NCI-H1694 (cell line): ENCODE measurements at places on chromosomes 5 and 9.
A peak's percentile ranks its signal among the peaks of the same experiment; 100 is the strongest.

DNA sequence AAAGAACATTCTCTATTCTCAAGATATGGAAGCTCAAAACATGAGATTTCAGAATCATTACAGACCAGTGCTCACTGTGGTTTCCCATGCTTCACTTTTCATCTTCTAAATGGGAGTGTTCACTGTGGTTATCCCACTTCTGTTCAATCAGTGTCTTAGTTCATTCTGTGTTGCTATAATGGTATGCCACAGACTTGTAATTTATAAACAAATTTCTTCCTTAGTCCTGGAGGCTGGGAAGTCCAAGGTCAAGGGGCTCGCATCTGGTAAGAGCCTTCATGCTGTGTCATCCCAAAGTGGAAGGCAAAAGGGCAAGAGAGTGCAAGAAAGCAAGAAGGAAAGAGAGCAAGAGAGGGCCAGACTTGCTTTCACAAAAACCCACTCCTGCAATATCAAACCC, 146.3 kb downstream of the TTC39B start:
- no peak for DNase-seq

- no peak for DNase-seq
Measured at GRCh38 chr5:33048315-33048714, 337.2 kb downstream of the NPR3 start.

- DNase-seq, result peak; percentile 33
Measured at GRCh38 chr5:59069438-59070079, 486.7 kb downstream of the RAB3C start.

- no peak for DNase-seq
Measured at GRCh38 chr9:71442937-71443336, 321.5 kb upstream of the TRPM3 start.

DNA sequence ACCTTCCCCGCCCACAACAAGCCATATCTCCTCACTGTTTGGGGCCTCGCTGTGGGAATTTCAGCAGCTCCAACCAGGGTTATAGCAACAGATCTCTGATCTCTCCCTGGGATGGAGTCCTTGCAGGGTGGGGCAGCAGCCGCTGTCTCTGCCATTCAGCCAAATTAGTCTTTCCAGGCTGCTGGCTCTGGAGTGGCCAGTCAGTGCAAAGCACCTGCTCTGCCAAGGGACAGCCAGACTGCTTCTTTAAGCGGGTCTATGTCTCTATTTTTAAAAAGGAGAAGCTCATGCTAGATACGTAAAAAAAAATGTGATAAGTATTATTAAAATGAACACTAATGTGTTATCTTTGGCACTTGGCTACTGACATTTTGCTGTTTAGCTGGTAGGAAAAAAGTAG, 380.2 kb downstream of the CDH10 start:
- no peak for DNase-seq

GRCh38 chr5:158390577-158390976, 531.6 kb upstream of the CLINT1 start:
- DNase-seq, result no peak

DNA sequence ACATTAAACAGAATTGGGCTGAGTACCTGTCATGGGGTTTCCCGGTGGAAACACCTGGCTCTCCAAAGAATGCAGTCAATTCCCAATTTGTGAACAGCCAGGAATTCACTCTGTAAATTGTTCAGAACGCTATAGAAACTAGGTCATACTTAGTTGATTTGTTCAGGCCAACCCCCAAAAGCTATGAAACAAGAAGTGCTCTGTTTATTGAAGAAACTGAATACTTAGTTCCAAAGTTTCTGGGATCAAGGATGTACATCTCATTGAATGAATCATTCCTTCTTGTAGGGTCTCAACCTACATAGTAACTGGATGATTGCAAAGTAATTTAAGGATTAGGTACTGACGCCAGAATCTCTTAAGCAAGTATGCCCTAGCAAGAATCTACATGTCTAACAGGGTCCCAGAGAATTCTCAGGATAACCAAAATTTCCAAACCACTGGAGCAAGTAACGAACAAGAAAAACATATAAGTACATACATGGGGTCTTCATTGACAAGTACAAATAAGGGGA, 659 bp upstream of the TUSC1 start:
- DNase-seq, result no peak

- DNase-seq, result no peak
Measured at GRCh38 chr5:3596857-3597166, 1.2 kb downstream of the IRX1 start.

DNA sequence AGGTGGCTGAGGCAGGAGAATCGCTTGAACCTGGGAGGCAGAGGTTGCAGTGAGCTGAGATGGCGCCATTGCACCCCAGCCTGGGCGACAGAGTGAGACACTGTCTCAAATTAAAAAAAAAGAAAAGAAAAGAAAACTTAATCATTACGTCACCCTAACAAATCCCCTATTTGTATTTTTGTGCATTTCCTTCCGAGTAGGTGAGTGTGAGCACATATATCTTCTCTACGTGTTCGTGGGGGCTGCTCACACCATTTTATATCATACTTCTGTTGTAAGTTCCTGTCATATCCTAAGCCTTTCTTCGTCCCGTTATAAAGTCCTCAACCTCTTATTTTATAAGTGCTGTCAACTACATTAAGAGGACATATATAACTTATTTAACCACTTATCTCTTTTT, 41.9 kb upstream of the GRHPR start:
- DNase-seq, result no peak

DNA sequence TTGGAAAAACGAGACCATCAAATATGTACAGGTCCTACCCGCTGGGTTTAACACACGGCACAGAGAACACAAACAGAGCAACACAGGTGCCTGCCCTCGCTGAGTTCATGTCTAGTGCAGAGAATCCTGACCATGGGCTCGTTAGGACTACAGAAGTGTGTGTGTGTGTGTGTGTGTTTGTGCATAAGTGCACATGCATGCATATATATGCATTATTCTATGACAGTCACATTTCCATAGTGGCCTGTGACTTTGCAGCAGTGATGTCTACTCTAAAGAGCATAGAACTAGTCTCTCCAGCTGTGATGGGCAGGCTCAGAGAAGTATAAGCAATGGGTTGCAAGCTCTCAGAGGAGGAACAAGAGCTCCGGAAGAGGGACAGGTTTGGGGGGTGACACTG, 27.7 kb downstream of the ORM2 start:
- DNase-seq, result no peak

GRCh38 chr5:42090162-42090561, 165.1 kb downstream of the FBXO4 start:
- DNase-seq, result no peak

- DNase-seq, result no peak
Measured at GRCh38 chr9:113652355-113653152, 189.0 kb downstream of the RGS3 start.

DNA sequence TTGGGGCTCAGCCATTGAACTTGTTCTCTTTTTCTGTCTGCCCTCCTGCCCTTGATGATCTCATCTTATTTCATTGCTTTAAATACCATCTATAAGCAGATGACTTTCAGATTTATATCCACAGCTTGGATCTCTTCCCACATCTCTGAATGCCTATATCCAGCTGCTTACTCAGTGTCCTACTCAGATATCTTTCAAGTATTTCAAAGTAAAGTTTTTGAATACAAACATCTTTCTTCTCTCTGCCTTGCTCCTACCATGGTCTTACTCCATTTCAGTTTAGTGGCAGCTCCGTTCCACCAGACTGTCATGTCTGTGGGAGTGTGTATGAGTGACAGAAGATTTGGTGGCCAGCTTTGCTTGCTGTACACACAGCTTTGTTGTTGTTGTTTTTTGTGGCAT, 59.7 kb downstream of the ERBIN start:
- no peak for DNase-seq

GRCh38 chr9:785997-786396, 55.5 kb upstream of the DMRT1 start:
- no peak for DNase-seq

- no peak for DNase-seq
Measured at GRCh38 chr5:5347442-5347841, 75.0 kb upstream of the ICE1 start.

GRCh38 chr9:84671586-84672521, 2.3 kb downstream of the NTRK2 start:
- DNase-seq, result no peak

DNA sequence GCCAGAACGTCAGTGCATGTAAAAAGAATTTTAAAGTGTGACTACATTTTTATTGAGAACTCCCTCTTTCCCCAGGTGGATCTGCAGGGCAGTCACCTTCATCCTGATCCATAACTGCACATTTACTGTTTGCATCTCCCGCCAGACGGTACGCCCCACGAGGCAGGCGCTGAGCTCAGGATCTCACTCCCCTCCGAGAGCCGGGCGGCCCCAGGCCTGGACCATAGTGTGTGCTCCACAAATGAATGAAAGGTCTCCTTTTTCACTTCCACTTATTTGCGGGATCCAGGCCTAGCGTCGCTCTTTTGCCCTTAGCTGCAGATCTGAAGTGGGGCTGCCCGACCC, 378 bp downstream of the DROSHA start:
- DNase-seq, result no peak

- no peak for DNase-seq
Measured at GRCh38 chr5:59833448-59833847, 60.1 kb downstream of the PDE4D start.

DNA sequence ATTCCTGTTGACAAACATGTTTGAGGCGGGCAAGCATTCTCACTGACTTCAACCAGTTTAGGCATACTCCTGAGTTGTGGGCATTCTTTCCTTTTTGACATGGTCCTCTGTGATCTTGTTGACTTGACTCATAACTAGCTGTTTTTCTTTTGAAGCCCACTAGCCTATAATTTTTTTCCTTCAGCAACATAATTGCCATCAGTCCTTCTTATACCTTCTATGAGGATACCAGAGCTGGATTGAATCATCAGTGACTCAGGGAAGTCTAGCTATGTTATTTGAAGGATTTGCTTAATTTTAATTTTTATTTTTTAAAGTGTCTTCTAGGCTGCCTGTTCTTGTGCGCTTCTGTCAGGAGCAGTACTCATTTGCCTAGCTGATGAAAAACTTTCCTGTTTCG, 259.5 kb downstream of the NR3C1 start:
- DNase-seq, result no peak

- DNase-seq, result no peak
Measured at GRCh38 chr5:116448450-116448849, 126.2 kb downstream of the SEMA6A start.

GRCh38 chr9:14393418-14393817, 79.5 kb upstream of the NFIB start:
- DNase-seq, result no peak

- no peak for DNase-seq
Measured at GRCh38 chr5:38603691-38604090, 47.2 kb upstream of the LIFR start.

GRCh38 chr5:37787742-37788141, 52.1 kb downstream of the GDNF start:
- DNase-seq, result peak; percentile 99

- peak; percentile 49 for DNase-seq
Measured at GRCh38 chr5:14144586-14145434, 1.7 kb downstream of the TRIO start.

- DNase-seq, result no peak
Measured at GRCh38 chr5:65451436-65451835, 30.3 kb downstream of the ADAMTS6 start.

DNA sequence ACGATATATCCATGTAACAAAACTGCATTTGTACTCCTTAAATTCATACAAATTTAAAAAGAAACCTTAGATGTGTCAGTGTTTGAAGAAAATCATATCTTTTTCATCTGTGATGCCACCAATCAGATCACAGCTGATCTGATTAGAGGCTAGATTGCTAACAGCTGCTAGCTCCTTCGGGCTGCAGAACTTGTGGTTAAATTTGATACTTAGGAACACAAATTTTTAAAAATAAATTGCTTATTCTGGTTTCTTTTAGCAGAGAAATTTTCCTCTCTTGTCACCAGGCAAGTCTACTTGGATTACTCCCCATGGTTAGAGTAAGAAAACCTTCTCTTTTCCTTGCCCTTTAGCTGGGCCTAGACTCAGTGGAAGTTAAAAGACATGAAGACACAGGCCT, 94.6 kb upstream of the RANBP6 start:
- DNase-seq, result no peak

GRCh38 chr5:176514244-176514950, 22.8 kb downstream of the RNF44 start:
- DNase-seq, result no peak

- DNase-seq, result no peak
Measured at GRCh38 chr9:69932901-69933300, 110.7 kb upstream of the MAMDC2 start.

GRCh38 chr5:151580858-151581257, 10.3 kb downstream of the FAT2 start:
- DNase-seq, result no peak

GRCh38 chr9:87683751-87684626, 41.9 kb upstream of the CTSL start:
- DNase-seq, result no peak

DNA sequence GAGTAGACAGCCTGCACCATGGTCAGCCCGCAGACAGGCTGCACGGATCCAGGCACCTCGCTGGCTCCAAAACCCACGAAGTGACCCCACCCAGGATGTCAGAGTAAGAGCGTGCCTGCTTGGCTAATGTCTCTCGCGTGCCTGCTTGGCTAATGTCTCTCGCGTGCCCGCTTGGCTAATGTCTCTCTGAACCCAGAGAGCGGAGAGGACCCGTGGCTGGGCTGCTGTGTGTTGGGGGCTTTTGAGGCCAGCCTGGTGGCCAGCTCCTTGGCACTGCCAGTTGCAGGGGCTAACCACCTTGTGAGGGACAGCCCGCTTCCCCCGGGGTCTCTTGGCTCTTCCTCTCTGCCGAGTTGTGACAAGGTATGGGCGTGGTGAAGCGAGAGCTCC, 8.9 kb upstream of the RXRA start:
- DNase-seq, result no peak

GRCh38 chr9:34701023-34701768, 8.7 kb downstream of the CCL21 start:
- peak; percentile 54 for DNase-seq

DNA sequence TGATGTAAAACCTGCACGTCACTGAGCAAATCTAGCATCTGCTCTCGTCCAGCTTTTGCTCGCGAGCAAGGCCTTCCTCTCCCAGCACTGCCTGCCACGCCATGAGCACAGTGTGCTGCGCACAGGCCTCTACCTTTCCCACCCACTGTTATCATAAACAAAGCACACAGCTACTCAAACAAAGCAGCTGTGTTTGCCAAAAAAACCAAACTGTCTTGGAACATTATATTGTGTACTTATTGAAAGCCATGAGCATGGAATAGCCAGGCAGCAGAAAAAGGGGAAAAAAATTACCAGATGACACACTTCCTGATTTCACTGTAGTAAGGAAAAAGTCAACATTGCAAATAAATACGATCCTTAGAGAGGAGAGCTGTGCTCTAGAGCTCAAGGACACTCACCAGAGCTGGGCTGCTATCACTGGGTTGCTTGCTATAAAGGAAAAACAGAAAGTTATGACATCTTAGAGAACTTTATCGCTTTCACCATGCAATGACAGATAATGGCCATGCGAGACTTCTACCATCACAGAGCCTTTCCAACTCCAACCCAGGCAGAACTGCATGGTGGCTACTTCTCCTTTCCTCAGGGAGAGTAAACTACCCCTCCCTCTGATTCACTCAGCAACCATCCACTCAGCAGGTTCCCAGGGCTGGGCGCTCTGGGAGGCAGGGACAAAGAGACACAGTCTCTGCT, 69.6 kb downstream of the EPB41L4B start:
- DNase-seq, result no peak

GRCh38 chr9:7782400-7783120, 17.0 kb downstream of the DMAC1 start:
- DNase-seq, result peak; percentile 10
